HEK293T (cell line): ENCODE measurements at places on chromosomes 7 and 10.

GRCh38 chr10:2188371-2188770, 451.0 kb upstream of the ADARB2 start:
- no peak for DNase-seq

DNA sequence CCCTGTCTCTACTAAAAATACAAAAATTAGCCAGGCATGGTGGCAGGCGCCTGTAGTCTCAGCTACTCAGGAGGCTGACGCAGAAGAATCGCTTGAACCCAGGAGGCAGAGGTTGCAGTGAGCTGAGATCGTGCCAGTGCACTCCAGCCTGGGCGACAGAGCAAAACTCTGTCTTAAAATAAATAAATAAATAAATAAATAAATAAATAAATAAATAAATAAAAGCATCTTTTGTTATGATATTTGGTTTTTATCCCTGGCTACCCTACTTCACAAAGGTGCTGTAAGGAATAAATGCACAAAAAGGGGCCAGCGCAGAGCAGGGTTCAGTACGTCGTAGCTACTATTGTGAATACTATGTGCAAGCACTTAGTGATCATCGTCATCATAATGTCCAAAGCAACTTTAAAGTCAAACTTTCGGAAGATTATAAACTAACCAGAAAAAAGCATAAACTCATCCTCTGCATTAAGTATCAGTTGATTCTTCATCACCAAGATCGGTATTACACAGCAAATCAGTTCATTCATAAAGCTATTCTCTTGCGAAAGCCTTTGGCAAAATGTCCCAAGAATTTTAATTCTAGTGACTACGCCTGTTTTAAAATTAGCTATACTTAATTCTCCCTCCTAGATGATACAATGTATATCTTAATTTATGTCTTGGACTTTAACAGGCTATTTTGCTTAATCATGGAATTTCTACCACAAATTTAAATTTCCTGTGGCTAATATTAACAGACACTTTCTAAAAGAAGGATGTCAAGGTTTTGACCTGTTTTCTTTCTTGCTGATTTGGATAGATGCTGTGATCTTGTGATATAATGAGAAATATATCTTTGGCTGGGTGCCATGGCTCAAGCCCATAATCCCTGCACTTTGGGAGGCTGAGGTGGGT, 7.6 kb upstream of the NFE2L3 start:
- DNase-seq, result no peak

- DNase-seq, result no peak
Observed at GRCh38 chr7:22651534-22652243, 75.3 kb upstream of the IL6 start.

- no peak for DNase-seq
Observed at GRCh38 chr7:49434846-49435245, 338.6 kb upstream of the VWC2 start.

DNA sequence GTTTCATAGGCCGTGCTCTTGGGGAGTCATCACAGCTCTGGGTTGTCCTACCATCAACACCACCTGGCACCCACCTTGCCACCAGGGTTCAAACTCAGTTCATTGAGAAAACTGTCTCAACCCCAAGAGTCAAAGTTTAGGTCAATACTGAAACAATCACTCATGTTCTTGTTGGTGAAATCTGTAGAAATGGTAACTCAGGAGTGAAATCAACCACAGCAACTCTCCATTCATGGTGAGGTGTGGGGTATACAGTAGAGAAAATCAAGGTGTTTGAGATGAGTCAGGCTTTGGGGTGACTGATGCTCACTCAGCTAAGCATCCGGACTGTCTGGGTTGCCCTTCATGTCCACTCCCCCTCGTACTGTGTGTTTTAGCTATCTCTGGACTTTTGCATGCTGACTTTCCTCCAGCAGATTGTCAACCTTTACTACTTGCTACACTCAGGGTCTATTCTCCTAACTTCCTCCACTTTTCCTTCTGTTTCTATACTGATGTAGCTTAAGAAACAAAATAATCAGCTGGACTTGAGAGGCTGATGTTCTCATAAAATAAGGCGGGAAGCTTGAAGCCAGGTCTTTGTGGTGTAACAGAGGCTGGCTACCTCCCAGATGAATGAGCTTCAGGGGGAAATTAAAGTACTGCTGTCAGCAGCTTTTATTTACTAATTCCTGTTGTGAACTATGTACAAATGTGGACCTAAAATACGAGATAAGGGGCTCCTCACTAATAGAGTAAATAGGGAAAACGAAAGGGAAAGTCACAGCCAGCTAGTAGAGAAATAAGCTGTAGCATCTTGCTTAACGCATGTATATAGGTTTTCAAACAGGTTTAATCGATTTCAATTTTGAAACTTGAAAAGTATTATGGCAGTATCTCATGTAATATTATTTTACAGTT, 173.6 kb upstream of the AKR1E2 start:
- DNase-seq, result no peak

GRCh38 chr7:125197731-125198393, 268.2 kb upstream of the POT1 start:
- no peak for DNase-seq

GRCh38 chr7:38565289-38565688, 65.9 kb downstream of the AMPH start:
- DNase-seq, result no peak

GRCh38 chr7:100118388-100119071, 628 bp downstream of the TAF6 start:
- no peak for DNase-seq

DNA sequence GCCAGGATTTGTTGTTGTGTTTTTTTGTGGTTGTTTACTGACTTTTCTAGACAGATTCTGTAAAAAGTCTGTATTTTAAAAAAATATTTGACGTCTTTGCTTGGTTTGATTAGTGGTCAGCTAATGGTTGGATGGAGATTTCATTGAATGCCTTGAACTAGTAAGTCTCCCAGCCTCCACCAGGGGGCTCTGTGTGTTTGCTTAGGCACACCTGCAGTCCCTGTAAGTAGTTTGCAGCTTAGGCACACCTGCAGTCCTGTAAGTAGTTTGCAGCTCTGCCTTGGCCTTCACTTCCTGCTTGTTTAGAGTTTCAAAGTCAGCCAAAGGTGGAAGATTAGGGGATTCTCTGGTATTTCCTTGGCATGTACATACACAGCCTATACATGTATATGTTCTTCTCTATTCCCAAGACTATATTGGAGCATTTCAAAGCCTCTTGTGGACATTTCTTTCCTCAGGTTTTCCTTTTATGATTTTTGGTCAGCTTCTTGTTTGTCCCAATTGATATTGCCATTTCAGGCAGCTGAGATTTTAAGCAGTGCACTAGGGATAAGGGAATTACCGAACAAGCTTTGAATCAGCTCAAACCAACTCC, 101.6 kb downstream of the CCSER2 start:
- peak; percentile 59 for DNase-seq

DNA sequence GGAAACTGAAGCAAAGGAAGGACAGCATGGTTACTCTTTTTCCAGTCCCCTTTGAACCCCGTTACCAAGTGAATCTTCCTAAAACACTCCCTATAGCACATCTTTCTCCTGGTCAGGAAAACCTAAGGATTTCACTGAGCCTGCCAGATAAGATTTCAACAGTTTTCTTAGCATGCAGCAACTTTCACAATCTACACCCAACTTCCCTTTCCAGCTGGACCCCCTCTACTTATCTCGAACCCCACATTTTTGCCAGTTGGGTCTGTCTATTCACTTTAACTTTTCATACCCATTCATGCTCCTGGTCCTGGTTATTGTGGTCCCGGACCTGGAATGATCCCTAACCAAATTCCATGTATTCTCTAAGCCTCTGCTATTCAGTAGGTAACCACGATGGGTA, 14.9 kb upstream of the CPVL start:
- DNase-seq, result no peak

DNA sequence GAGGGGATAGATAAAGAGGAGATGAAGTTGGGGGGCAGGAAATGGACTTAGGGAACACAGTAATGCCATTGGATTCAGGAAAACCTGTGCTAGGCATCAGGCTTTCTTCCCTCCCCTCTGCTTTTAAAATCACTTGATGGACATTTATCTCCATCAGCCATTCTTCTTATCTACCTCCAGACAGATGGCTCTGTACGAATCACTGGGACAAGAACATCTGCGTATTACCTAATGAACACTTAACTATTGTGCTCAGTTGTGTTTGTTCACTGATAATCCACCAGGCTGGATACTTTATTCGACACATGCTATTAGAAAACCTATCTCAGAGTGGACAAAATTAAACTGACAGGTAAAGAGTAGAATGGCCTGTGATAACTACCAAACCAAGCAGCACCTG, 40.0 kb downstream of the TNKS2 start:
- DNase-seq, result no peak

DNA sequence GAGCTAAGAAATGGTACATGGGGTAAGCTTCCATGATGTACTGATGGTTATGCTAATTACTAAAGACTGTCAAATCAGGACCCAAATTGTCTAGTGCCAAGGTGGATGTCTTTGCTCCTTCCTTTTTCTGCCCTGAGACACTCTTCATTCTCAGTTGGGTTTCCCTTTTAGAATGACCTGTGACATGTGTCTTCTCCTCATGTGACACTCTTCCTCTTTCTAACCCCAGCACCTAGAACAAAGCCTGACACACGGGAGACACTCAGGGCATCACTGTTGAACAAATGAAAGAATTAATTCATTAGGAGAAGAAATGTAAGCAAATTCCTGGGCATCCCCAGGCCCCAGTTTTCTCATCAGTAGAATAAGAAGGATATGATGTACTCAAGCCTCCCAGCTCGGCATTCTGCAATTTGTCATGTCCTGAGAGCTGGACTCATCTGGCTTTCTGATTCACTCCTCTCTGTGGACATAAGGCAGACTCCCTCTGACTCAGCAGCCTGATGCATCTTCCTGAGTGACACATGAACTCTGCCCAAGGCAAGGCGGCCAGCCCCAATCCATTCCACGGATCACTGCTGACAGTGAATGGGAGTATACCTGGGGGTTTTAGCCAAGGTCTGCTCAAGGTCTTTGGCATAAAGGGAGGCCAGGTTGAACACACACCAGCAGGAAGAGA, 473.8 kb downstream of the KCNMA1 start:
- no peak for DNase-seq

GRCh38 chr7:27955011-27955410, 215.0 kb downstream of the TAX1BP1 start:
- DNase-seq, result no peak

DNA sequence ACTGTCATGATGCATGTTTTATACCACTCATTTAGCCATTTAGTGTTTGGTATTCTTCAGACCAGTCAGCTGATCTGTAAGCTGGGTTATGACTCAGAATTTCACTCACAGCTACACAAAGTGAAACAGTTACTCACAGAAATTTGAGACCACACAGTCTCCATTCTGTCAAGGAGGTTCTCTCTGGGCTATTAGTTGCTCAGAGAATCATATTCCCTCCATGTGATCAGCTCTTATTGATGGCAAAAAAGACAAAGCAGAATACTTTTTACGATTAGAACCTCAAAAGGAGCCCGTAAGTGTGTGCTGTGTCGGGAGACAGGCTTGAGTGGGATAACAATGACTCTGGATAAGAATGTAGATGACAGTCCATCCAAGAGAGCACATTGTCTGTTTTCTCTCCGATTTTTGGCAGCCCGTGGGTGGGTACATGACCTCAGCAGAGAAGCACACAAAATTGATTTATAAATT, 277.6 kb upstream of the SORCS1 start:
- DNase-seq, result no peak

GRCh38 chr10:74826142-74827044, at the start of gene KAT6B:
Gene KAT6B, plus strand, starts transcription at chr10:74826600. Its CDS starts 16,258 bp downstream, at chr10:74842858.
- peak; percentile 92 for DNase-seq

DNA sequence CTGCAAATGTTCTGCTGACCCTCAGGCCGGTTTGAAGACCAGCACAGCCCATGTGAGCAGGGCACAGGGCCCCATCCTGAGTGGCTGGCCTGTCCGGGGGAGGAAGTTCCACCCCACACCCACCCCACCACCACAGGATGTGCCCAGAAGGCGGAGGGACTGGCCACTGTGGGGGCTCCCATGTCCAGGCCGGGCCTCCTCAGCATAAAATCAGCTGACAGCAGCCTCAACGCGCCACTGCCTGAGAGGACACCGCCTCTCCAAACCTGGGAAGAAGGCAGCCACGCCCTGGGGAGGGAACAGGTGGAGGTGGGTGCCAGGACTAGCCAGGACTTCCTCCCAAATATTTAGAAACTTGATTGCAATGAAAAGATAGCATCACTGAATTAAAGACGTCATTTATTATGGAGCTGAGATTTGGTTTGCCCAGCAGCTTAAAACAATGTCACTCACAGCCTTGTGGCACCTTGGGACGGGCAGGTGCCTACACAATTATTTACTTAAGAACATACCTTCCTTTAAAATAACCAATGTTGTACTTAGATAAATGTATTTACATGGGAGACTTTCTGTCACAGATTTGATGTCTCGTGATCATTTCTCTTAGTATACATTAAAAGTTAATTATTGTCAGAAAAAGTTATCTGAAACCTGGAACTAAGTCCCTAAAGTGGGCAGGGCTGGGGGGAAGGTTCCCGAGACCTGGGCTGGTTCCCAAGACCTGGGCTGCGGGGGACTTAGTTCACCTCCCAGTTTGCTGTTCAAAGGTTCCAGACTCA, 27.3 kb upstream of the FAM20C start:
- DNase-seq, result no peak

DNA sequence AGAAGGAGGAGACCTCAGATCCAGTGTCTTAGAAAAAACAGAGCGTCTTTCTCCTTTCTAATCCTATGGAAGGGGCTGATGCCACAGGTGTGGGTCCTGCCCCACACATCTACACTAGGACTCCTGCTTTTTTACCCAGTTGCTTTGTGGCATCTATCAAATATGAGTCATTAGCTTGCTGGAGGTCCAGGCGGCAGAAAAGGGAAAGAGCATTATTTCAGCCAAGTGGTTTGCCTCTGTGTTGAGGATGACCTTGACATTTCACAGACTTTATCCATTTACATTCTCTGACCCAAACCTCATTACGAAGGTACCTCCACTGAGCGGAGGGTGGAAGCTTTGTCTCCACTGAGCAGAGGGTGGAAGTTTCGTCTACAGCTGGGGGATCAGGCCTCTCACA, 308.4 kb upstream of the KLF6 start:
- DNase-seq, result no peak
